GM04503 (cell line): ENCODE measurements at places on chromosomes 5 and 9.

DNA sequence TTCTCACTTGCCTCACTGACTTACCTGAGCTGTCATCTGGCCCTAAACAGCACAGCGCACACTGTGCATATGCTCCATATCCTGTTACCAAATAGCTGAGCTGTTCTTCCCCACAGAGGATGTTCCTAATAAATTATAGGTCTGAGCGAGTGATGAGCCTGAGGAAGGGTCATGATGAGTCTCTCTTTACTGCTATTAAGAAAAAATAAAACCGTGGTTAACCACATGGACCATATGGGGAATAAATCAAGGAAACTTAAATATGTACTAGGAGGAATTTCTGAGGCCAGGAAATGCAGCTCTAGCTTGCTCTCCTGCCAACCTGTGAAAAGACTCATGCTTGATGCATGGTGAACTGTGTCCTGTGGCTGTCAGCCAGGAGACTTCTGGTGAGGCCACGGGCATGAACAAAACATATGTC is 424.8 kb upstream of the DMAC1 start:
- DNase-seq = no peak

DNA sequence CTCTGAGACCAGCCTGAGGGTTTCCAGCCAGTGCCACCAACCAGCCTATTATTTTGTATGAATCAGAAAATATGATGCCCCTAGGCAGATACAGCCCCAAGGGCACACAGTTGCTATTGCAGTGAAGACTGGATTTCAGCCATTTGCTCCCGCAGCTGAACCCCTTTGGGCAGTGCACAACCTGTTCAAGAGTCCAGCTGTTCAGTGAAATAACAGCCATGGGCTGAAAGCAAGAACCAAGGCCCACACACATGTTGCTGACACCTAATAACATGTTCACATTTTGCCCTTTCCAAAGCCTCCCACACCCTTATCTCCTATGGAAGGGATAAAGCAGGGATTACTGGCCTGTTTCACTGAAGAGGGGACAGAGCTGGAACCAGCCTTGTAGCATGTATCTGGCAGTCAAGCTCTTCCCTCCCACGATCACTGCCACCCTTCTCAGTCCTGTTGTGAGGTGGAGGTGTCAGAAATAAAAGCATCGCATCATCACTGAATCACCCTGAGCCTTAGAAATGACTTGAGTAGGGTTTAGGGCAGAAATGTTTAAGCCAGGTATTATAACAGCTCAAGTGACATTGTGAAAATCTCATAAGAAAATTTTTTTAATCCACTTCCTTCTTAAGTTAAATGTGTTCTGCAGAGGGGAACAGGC is 137.1 kb upstream of the FSTL4 start:
- no peak for DNase-seq

- no peak for DNase-seq
Observed at GRCh38 chr9:38284588-38285051, 107.9 kb upstream of the ALDH1B1 start.

GRCh38 chr5:154092356-154093141 is 53.8 kb downstream of the MFAP3 start:
- DNase-seq = peak; percentile 75

DNA sequence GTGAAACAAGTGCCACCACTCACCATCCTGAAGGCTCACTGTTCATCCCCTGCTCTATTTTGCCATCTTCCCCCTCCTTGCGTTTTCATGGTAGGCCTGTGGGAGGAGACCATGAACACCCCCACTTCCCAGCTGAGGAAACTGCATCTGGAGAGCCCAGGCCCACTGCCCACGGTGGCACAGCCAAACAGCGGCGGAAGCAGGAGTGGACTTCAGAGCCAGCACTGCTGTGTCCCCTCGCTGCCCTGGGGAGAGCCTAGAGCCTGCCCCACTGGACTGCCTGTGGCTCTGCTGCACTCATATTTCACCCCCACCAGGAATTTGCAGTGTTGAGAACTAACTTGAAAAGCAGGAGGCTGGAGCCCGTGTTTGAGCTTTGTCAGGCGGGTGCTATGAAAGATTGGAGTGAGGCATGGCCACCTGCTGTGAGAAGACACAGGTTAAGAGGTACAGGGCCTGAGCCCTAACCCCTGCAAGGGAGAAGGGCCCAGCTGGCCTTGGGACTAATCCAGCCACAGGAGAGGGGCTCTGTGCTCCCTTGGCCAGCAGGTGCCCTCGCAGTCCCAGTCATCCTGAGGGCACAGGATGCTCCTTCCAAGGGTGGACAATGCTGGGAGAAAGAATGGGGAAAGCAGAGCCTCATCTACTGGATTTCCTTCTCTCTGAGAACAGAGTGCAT is 79.0 kb downstream of the MACROH2A1 start:
- no peak for DNase-seq

- DNase-seq = no peak
Observed at GRCh38 chr9:76692458-76693129, 71.6 kb upstream of the PCA3 start.

GRCh38 chr9:110021891-110022290 is 186.1 kb downstream of the C9orf152 start:
- no peak for DNase-seq

DNA sequence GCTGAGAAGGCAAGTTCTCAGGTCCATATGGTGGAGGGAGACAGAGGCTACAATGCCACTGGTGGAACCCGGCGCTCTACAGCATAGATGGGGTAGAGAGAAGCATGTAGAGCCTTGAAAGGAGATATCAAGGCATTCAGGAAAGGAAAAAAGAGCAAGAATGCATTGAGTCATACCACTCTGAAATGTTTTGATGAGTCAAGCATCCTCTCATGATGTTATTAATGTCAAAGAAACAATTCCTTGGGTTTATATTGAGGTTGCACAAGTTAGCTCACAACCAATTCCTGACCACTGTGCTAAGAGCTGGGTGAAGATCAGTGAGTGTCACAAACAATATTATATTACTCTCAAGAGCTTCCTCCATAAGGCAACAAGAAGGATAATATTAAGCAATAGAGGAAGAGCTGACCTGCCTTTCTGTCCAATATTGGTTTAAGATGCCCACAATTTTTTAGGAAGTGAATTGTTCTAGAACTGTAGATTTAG is 178.0 kb downstream of the RFK start:
- DNase-seq = peak; percentile 80
